ENCODE measurements at places on chromosomes 2 and 18.
A peak's percentile ranks its signal among the peaks of the same experiment; 100 is the strongest.

DNA sequence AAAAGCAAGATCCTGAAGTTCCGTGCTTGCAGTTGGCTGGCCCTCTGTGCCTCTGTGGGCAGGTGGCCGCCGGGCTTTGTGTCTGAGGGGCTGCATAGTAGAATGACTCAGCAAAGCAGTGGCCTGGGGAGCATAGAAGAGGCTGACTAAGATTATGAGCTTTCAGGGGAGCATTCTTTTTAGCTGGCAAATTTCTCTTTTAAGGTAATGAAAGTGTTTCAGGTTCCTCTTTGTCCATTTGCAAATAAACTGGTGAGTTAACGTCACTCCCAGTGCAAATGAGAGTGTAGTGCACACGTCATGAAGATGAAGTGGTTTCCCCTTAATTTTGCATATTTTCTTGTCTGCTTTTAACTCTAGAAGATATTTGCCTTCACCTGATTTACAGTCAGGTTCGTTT is 98.6 kb downstream of the BCL2L11 start:
- no peak for DNase-seq

DNA sequence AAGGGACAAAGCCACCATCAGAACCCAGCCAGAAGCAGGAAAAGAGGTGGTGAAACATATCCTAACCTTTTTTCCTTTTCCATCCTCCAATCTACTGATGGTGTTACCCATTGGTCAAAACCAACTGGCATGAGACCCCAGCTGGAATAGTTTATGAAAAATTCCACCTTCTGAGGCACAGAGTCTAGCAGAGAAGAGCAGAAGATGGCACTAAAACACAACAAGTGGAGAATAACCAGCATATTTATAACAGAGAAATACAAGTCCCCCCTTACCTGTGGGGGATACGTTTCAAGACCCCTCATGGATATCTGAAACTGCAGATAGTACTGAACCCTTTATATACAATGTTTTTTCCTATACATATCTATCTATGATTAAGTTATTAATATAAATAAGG is 4.9 kb upstream of the INPP1 start:
- DNase-seq = no peak

GRCh38 chr18:57890266-57890665 is 87.2 kb upstream of the ATP8B1 start:
- no peak for DNase-seq

- no peak for DNase-seq
These were observed 63.7 kb upstream of the ITGA4 start for GRCh38 chr2:181393472-181393871.

- DNase-seq = no peak
These were observed 4.2 kb upstream of the PAX8 start for GRCh38 chr2:113282747-113283533.

GRCh38 chr2:8455236-8456150 is 226.4 kb upstream of the ID2 start:
- no peak for DNase-seq

GRCh38 chr2:138565230-138565598 is 63.6 kb downstream of the SPOPL start:
- no peak for DNase-seq

GRCh38 chr18:34729264-34729663 is 19.2 kb downstream of the DTNA start:
- DNase-seq = no peak

DNA sequence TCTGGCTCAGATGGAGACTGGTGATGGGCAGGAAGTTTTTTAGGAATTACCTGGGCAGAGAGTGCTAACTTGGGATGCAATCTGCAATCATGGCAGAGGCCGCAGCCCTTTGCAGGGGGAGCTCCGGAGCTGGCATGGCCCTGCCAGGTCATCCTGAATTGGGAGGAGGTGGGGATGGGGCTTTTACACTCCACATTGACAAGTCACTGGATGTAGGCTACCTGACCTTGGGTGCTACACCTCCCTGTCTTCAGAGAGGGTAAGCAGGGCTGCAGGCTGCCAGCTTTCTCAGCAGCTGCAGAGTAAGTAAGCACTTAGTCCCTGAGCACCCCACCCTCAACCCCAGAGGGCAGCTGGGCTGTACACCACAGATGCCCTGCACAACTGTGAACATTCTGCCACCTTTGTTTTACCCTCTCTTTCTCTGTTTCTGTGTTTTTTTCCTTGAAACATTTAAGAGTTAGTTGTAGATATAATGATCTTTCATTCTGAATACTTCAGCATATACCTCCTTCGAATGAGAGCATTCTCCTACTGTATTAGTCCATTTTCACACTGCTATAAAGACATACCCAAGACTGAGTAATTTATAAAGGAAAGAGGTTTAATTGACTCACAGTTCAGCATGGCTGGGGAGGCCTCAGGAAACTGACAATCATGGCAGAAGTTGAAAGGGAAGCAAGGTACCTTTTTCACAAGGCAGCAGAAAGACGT is 6.8 kb upstream of the HS1BP3 start:
- DNase-seq = no peak

DNA sequence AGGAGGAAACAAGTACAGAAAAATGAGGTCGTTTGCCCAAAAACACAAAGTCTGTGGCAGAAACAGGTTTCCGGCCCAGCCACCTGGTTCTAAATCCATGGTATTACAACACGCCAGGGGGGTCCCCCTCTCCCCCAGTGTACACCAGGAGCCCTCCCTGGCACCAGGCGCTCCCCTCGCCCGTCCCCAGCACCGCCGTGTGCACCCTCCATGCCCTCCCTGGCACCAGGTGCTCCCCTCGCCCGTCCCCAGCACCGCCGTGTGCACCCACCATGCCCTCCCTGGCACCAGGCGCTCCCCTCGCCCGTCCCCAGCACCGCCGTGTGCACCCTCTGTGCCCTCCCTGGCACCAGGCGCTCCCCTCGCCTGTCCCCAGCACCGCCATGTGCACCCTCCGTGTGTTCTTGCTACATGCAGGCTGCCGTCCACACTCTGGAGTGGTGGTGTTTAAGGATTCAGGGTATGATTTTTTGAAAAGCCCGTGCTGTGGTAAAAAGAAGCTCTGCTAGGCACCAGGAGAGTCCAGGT is 59.8 kb upstream of the NFATC1 start:
- DNase-seq = no peak

- DNase-seq = no peak
These were observed 21.7 kb downstream of the ACSL3 start for GRCh38 chr2:222882484-222882928.

DNA sequence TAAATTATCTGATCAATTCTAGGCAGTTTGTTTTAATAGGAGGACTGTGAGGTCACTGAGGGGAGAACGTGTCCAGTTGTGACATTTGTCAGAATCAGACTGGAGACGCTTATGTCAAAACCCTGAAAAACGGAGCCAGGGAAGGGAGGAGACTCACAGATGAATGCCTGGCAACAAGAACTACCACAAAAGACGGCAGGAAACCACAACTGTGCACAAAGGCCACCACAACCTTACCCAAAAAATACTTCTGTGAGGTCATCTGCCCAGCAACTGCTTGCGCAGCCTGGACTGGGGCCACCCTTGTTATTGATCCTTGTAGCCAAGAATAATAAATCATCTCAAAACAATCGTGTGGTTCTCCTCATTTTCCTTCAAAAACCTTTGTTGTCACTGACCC is 173.0 kb upstream of the ALKAL2 start:
- DNase-seq = peak; percentile 12

DNA sequence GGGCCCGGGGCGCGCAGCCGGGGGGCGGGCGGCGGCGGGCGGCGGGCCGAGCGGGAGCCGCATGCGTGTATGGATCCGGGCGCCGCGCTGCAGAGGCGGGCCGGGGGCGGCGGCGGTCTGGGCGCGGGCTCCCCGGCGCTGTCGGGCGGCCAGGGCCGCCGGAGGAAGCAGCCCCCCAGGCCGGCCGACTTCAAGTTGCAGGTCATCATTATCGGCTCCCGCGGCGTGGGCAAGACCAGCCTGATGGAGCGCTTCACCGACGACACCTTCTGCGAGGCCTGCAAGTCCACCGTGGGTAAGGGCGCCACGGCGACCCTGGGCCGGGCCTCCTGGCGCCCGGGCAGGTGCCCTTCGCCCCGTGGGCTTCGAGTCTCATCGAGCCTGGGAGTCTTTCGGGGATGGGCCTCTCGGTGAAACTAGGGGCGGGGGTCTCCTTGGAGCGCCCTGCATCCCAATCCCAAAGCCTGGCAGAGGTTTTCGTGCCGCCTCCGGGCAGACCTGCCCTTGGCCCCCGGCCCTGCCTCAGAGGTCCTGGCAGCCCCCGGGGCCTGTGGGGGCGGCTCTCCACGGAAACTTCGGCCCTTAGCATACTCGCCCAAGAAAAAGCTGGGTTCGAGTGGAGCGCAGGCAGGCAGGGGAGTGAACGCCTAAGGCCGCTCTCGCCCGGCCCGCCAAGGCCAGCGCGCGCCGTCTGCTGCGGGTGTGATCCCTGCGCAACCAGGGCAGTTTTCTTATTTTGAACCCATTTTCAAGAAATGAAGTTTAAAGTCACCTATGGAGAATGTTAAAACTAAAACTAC is 622 bp downstream of the RAB12 start:
- no peak for DNase-seq

- DNase-seq = no peak
These were observed 122.8 kb downstream of the TMEM18 start for GRCh38 chr2:554444-554843.

DNA sequence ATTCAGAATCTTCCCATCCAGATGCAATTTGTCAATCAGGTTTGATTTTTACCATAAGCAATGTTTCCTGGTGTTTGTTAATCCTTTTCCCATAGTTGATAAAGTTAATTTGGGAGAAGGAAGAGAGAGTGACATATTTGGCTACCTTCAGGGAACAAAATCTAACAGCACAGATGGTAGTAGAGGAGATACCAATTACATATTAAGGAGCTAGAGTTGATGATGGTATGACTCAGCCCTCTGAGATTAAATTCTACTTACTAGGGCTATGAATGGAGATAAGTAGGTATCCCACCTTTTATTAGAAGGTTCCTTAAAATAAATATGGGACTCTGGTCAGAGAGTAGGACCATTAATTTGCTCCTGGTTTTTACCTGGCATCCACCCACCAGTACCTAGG is 139.7 kb downstream of the EHBP1 start:
- DNase-seq = no peak

- no peak for DNase-seq
These were observed 23.0 kb downstream of the CYTIP start for GRCh38 chr2:157420771-157421323.

DNA sequence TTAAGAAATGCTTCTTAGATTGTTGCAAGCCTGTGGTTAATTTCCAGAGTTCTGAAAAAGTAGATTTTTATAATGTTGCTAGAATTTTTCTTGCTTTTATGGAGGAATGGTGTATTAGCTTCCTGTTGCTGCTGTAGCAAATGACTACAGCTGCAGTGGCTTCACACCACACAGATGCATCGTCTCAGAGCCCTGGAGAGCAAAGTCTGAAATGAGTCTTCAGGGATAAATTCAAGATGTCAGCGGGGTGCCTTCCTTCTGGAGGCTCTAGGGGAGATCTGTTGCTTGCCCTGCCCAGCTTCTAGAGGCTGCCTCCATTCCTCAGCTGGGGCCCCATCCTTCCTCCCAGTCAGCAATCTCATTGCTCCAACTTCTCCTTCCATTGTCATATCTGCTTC is 187.8 kb downstream of the ZNF516 start:
- DNase-seq = no peak

- no peak for DNase-seq
These were observed 40.0 kb upstream of the AGPS start for GRCh38 chr2:177352441-177353186.

GRCh38 chr18:3037423-3037915 is 24.5 kb upstream of the LPIN2 start:
- DNase-seq = no peak

- no peak for DNase-seq
These were observed 11.7 kb upstream of the NAPG start for GRCh38 chr18:10514082-10514481.

GRCh38 chr2:55461679-55462078 is 42.0 kb upstream of the CCDC88A start:
- no peak for DNase-seq
